RCC 7860 (cell line): ENCODE measurements at places on chromosomes 1 and 21.

DNA sequence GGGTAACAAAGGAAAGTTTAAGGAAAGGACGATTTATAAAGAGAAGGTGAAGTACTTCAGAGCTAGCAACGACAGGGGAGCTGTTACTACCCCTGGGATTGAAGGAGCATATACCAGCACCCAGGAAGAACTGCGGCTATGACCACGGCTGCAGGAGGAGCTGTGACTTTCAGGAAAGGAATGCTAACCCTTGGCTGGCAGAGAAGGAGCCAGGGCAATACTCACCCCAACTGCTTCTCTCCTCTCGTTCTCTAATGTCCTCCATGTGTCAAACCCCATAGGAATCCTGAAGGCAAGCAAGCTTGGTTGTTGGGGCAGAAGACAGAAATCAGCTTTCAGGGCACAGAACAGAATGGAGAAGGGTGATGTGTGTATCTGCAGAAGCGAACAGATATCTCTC, 120.5 kb downstream of the TMEM53 start:
- DNase-seq, result peak; percentile 80

- no peak for DNase-seq
Observed at GRCh38 chr1:154493276-154493675, 8.7 kb upstream of the TDRD10 start.

DNA sequence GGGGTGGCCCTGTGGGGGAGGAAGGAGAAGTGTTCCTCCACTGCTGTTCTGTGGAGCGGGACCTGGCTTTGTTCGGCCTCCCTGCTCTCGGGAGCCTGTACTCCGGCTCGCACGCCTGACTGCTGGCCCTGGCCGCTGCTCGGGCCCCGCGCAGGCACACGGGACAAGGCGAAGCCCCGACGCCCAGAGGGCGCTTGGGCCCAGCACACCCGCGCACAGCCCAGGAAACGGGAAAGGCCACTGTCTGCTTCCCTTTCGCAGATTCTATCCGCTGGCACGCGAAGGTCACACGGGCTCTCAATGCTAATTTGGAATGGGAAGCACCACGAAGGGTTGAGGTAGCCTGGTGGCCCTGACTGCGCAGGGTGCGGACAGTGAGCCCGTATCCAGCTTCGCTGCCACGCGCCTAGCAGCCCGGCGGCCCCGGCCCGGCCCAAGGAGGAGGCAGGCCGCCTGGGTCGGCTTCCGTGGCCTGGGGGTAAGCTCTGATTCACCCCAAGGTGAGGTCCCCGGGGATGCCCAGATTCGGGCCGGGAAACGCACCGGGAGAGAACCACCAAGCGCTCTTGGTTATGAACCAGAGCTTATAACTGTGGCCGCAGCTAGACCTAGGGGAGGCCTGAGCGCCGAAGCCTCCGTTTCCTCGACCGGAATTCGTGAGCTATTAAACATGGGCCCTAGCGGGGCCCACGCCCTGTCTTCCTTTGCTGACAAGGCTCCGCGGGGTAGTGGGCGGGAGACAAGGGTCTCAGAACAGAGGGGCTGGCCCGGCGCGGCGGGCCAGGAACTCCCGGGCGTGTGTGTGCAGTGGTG, 19.7 kb upstream of the TBX15 start:
- DNase-seq, result no peak

- no peak for DNase-seq
Observed at GRCh38 chr1:147625362-147625995, 44.8 kb downstream of the ACP6 start.

GRCh38 chr1:46456411-46456963, 33.1 kb upstream of the DMBX1 start:
- no peak for DNase-seq

DNA sequence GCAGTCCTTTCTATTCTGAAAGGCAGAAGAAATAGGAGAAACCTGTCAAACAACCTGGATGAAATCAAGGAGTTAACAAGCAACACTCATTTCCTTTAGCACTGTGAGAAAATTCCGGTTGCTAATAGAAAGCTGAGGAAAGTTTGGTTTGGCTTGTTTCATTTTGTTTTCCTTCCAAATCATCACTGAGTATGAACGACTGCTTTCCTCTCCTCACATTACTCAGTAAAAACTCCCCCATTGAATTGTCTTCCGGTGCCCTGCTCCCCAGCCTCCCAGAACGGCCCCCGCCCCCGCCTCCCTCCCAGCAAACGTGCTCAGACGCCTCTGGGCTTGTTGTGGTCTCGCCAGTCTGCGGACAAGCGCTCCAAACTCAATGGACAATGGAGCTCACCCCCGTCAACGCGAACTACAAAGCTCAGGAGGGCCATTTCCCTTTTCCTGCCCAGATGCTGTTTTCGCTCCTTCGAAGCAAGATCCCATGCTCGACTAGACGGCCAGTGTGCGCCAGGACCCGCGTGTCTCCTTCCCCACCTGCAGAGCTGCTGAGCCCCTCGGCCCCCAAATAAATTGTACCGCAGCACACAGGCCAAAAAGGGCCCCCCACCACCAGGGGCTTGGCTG, 747 bp downstream of the STX6 start:
- DNase-seq, result peak; percentile 36

DNA sequence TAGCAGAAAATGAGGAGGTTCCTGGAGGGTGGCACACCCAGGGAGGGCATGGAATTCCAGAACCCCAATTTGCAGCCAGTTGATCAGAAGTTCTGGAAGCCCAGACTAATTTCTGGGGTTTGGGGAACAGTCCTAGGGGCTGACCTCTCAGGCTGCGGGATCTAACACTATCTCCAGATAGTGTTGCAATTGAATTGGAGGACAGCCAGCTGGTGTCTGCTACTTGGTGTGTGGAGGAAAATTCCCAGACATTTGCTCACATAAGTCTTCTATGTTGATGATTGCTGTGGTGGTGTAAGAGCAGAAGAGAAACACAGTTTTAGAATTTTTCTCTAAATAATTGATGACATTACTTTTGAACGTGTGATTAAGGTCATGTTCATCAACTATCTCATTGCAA, 154.3 kb upstream of the RNPC3 start:
- no peak for DNase-seq

DNA sequence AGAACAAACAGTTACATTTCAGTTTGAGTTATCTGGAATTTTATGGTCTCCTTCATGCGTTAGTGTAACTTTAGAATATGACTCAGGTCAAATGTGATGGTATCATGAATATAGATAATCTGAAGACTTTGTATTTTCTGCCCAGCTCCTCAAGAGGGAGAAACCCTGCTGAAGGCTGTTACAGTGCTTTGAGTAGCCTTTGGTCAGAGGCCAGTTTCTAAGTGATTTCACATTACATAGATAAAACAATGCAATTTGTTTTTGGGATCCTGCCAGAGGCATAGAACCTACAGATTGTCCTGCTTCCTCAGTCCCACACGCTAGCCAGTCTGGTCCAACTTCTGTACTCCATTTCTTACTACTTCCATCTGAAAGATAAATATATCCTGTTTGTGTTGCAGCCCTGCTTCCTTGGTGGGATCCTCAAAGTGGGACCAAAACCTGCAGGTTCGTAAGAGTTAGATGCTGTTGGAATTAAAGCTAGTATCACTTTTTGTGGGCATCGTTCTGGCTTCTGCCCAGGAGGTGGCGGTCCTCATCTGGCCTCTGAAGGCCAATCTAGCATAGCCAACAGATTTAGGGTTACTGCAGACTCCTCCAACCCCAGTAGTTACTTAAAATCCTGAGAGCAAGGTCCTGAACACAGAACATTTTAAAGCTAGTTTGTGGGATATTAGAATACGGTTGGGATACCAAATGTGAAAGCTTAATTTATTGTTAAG, 645.8 kb upstream of the USP24 start:
- DNase-seq, result no peak

- DNase-seq, result no peak
Observed at GRCh38 chr21:35111321-35111930, 62.3 kb upstream of the RUNX1 start.

GRCh38 chr1:196669693-196670092, 17.9 kb downstream of the CFH start:
- no peak for DNase-seq

DNA sequence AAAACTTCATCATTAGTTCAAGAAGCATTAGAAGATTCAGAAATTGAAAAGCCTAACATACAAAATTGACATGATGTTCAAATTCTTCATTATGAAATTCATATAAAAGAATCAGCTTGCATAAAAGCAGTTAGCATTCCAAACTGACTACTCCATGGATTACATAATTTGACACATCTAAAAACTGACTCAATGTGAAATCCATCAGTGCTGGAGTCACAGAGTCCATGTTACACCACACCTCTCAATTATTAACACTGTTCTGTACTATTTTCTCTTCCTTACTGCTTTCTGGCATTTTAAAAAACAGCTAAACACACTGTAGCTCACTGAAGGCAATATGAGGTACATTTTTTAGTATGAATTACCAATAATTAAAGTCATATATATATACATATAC, 28.0 kb downstream of the ARHGAP29 start:
- peak; percentile 29 for DNase-seq

- DNase-seq, result no peak
Observed at GRCh38 chr21:14235101-14235500, 19.1 kb downstream of the RBM11 start.

DNA sequence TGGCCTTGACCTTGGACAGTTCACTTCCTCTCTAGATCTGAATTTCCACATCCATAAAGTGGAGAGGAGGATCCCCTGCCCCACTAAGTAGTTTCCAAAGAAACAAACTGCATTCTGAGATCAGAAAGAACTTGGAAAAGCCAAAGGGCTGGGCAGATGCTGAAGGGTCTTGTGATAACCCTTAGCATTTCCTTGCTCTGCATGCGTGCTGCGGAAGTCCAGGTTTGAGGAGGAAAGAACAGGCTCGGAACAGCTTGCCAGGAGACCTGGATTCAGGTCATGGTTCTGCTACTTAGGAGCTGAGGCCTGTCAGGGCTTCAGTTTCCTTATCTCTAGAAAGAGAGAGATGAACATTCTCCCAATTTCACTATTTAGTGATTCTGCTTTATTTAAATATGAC, 27.2 kb downstream of the IGFN1 start:
- no peak for DNase-seq

- no peak for DNase-seq
Observed at GRCh38 chr1:223515926-223516325, 122.7 kb downstream of the CCDC185 start.
